ENCODE measurements at places on chromosomes 2 and 18.

GRCh38 chr2:222577341-222577740, 78.6 kb downstream of the FARSB start:
- DNase-seq, result no peak

- DNase-seq, result no peak
Measured at GRCh38 chr18:34491719-34492118, 218.4 kb upstream of the DTNA start.

DNA sequence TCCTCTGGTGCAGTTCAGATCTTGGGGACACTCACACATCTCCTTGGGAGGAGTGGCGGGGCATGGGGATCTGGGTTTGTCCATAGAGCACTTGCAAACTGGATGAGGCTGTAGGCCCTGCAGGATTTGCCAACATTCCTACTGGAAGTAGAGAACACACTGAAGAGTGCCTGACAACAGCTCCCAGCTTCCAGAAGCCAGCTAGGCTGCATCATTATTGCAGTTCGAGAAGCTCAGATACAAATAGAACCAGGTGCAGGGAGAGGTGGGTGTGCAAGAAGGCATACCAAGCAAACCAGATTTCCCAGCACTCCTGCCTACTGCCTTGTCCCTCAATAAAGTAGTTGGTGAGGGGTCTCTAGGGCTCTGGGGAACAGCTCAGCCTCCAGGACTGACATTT, 52.5 kb downstream of the RHOB start:
- no peak for DNase-seq

- DNase-seq, result peak; percentile 27
Measured at GRCh38 chr18:63073481-63073880, 246.1 kb downstream of the BCL2 start.

- DNase-seq, result no peak
Measured at GRCh38 chr2:160457588-160457987, 36.0 kb downstream of the RBMS1 start.

- DNase-seq, result no peak
Measured at GRCh38 chr2:181408861-181409260, 48.3 kb upstream of the ITGA4 start.

DNA sequence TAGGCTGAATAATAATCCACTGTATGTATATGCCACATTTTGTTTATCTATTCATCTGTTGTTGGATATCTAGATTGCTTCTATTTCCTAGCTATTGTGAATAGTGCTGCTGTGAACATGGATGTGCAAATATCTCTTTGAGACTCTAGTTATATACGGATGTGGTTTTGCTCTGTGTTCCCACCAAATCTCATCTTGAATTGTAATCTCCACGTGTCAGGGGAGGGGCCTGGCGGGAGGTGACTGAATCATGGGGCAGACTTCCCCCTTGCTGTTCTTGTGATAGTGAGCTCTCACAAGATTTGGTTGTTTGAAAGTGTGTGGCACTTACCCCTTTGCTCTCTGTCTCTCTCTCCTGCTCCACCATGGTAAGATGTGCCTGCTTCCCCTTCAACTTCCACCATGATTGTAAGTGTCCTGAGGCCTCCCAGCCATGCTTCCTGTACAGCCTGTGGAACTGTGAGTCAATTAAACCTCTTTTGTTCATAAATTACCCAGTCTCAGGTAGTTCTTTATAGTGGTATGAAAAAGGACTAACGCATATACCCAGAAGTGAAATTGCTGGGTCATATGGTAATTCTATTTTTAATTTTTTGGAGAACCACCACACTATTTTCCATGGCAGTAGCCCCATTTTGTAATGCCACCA, 86.1 kb upstream of the UPP2 start:
- DNase-seq, result peak; percentile 17

GRCh38 chr2:217325251-217325650, 465.4 kb upstream of the TNP1 start:
- no peak for DNase-seq

DNA sequence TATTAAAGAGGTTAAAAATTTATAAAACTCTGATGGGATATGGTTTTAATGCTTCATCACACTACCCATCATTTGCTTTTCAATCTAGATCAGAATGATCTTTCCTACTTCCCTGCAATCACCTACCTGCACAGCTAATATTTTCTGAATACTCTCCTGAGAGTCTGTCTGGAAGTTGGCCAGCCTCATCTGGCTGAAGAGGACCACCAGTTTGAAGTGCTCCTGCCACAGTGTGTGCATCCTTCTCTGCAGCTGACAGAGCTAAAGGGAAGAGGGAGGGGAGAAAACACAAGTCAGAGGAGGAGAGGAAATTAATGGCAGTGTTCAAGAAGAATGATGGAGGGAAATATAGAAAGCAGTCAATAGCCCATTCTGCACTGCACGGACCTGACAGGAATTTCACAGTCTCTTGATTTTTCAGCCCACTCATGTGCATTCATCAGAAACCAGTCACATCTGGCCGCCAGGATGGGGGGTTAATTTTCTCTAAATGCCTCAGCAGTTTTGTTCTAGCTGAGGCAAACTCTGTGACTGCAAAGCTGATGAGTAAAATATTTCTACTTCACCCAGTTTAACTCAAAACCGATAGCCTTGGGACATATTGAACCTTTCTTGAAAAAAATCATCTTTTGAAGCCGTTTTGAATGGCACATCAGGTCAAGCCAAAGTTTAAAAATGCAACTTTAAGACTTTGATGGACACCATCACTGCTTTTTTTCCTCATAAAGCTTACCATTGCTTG, 201.8 kb upstream of the KLHL14 start:
- DNase-seq, result no peak

DNA sequence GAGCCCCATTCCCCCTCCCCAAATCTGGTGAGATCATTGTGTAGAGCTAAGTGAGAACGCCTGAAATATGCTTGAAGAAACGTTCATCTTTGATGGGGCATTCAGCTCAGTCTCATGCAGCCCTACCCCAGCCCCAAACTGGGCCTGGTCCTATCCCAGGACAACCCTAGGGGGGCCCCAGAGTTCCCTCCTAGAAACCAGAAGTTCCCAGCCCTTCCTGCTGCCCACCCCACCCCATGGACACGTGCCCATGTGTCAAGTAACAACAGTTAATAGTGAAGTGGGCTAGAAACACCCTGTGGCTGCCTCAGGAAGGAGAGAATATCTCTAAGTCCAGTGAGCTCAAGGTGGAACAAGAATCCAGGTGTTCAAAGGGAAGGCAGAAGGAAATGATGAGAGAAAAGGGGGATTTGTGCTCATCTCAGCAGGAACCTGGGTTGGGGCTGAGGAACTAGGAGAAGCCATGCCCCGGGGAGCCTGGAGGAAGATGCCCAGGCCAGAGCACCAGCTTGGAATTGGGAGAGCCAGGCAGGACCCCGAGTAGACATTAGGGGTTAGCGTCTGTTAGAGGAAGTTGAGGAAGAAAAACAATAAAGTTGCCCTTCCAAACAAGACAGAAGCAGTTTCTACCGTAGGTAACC, 20.1 kb upstream of the SLC20A1 start:
- no peak for DNase-seq

DNA sequence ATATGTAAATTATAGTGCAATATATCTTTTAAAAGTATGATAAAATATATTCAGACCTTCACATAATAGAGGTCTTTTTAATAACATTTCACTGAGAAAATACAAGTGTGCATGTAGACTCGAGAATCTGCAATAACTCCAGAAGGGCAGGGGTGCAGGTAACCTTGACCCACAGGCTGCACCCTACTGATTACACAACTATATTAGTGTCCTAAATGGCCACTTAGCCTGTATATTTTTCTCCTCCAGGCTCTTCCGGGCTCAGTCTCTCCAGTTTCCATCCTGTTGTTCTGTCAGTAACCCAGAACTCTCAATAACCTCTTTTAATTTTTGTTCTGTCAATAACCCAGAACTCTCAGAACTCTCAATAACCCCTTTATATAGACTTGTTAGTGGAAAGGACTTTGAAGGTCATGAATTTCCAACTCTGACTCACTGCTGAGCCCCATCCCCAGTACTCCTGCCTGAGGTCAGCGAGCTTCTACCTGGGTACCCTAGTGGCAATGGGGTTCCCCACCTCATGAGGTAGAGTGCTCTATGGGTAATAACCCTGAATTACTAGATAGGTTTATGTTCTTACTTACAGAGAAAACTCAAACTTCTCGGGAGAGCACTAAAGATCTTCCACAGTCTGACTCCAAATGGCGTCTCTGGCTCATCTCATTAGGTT, 8.4 kb upstream of the TTR start:
- no peak for DNase-seq

DNA sequence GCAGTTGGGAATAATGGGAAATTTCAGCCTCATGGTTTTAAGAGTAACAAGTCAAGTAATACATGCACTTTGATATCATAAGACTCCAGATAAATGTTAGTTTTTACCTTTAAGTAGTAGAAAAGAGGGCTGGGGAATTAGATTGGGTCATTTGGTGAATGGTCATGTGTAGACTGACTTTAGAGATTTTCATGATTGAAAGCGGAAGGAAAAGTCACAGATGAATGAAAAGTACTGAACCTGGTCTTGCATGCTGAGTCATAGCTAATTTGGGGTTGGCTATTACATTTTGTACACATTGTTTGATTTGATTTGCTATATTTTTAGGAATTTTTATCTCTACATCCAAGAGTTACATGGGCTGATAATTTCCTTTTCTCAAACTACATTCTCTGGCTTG, 539.4 kb upstream of the SPHKAP start:
- DNase-seq, result no peak

- no peak for DNase-seq
Measured at GRCh38 chr2:41933585-41934320, 114.1 kb upstream of the PKDCC start.

GRCh38 chr18:79766308-79766707, 31.4 kb upstream of the KCNG2 start:
- DNase-seq, result no peak
